Upper lobe of left lung (tissue), 6 donors: ENCODE measurements at places on chromosomes 11 and 22. TPM values are rescaled to one million over a fixed set of nuclear protein-coding genes. Genes with fewer than 3 reads are reported as not detected.
A peak's percentile ranks its signal among the peaks of the same experiment; 100 is the strongest.

- no peak for DNase-seq
Measured at GRCh38 chr11:69295079-69295994, 1.4 kb downstream of the MYEOV start.

- peak; percentile 17 for DNase-seq
Measured at GRCh38 chr22:49760630-49761571, 66.8 kb downstream of the BRD1 start.

- DNase-seq = no peak
Measured at GRCh38 chr11:72789493-72790131, 4.2 kb downstream of the STARD10 start.

- no peak for DNase-seq
Measured at GRCh38 chr11:122721964-122722266, 66.4 kb downstream of the UBASH3B start.

Gene ADM2
- total RNA-seq = 0.33 TPM

DNA sequence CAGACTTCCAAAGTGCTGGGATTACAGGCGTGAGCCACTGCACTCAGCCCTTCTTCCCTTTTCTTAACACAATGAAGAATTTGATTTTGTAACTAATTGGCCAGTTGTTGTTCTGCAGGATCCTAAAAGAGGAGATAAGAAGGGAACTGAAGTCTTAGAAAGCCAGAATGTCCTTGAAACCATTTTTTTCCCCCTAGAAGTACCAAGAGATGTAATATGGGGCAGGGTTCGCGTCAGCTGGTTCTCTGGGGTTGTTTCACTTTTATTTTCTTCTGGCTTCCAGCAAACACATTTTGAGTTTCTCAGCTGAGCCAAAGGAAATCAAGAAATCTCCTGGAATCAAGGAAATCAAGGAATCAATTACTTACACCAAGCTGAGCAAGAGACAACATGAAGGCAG is 7.6 kb upstream of the NUCB2 start:
- DNase-seq = no peak

Gene ADAMTS15
- total RNA-seq = 6.7 TPM

DNA sequence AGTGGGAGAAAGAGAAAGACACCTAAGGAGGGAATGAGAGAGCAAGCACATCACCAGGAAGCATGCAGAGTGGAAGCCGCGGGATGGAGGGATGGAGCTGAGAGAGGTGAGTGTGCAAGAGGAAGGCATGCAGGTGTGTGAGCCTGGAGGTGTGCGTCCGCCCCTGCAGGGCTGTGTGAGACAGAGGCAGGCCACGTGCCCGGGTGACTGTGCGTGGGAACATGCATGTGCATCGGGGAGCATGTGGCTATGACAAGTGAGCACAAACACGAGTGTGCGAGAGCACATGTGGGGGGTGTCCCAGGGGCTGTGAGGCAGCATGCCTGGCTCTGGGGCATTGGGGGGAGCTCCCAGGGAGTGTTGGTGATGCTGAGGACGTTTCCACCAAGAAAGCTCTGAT is 29.9 kb downstream of the PTPN5 start:
- no peak for DNase-seq

GRCh38 chr11:93289782-93290463 is 40.6 kb upstream of the DEUP1 start:
- no peak for DNase-seq

DNA sequence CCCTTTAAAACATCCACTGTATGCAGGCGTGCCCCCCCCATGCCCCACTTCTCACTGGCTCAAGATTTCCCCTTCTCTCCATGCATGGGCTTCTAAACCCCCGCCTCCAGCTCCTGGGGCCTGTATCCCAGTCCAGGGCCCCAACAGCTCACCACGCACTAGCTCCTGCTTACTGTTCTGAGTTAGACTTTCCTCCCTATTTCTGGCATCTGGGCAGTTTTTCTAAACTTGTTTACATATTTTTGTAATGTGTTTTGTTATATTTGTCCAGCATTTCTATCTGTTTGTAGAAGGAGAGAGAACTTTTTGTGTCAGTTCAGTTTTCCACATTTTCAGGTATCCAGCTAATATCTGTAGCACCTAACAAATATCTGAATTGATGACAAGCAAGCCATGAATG is 178.5 kb downstream of the SPON1 start:
- no peak for DNase-seq

DNA sequence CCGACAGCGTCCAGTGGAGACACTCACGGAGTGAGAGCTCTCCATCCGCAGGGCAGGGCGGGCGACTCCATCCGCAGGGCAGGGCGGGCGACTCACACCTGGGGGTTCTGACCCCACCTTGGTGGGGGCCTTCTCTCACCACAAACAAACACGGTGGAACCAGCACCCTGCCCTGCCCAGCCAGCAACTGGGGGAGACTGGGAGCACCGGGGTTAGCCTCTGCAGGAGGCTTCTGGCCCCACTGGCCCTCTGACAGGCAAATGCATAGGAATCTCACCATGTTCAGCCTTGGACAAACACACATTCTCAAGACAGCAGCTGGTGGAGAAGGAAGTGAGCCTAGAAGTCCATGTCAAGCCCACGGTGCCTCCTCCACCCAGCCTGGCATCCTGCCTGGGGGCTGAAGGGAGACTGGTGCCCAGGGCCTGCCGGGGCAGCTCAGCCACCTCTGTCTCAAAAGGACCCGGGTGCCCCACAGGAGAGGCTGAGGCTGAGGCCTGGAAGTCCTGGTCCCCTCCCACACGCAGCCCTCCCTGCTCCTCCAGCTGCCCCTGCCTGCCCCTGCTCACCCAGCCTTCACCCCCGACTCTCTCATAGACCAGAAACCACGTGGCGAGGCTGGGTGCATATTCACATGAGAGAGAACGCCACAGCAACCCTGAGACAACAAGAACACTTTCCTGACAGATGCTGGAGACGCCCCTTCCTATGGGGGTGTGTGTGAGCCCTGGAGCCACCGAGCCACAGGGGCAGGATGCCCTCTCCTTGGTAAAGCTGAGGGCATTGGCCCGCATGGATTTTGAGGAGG is 98.4 kb upstream of the B3GAT1 start:
- peak; percentile 14 for DNase-seq

DNA sequence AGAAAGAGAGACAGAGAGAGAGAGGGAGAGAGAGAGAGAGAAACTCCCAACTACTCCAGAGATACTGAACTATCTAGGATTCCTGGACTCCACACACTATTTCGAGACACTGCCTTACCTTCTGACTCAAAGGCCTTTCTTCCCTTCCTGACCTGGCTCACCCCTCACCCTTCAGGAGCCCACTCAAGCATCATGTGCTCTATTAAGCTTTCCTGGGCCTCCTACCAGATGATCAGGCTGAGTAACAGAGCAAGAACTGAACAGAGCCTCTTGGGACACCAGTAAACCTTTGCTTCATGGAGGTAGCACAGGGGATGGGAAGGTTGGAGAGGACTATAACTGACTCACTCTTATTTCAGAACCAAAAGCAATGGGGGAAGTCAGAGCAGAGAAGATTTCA is 31.4 kb downstream of the PLEKHA7 start:
- no peak for DNase-seq

GRCh38 chr11:86117001-86117711 is 48.3 kb upstream of the PICALM start:
- DNase-seq = no peak

Gene APOBEC3H
- 4.2 TPM for total RNA-seq

- DNase-seq = no peak
Measured at GRCh38 chr11:74282914-74283371, 28.5 kb downstream of the P4HA3 start.

DNA sequence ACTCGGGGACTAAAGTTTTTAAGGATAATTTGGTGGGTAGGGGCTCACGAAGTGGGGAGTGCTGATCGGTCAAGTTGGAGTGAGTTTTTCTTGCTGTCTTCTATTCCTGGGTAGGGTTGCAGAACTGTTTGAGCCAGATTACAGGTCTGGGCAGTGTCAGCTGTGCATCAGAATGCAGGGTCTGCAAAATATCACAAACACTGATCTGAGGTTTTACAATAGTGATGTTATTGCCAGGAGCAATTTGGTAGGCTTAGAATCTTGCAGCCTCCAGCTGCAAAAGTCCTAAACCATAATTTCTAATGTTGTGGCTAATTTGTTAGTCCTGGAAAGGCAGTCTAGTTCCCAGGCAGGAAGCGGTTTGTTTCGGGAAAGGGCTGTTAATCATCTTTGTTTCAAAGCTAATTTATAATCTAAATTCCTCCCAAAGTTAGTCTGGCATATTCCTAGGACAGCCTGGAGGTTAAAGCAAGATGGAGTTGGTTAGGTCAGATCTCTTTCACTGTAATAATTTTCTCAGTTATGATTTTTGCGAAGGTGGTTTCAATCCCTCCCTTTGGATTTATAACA is 39.7 kb upstream of the CALCA start:
- DNase-seq = no peak

- peak; percentile 73 for DNase-seq
Measured at GRCh38 chr11:66388780-66389386, 17.3 kb upstream of the SLC29A2 start.

Gene OR51E2
- total RNA-seq = not detected

GRCh38 chr22:48819232-48819631 is 1008.4 kb downstream of the BRD1 start:
- DNase-seq = no peak

Gene CCDC73
- 0.20 TPM for total RNA-seq

Gene TOB2
- total RNA-seq = 53.6 TPM

Gene PIH1D2
- total RNA-seq = 2.0 TPM

- no peak for DNase-seq
Measured at GRCh38 chr11:42837994-42838393, 473.8 kb upstream of the API5 start.

DNA sequence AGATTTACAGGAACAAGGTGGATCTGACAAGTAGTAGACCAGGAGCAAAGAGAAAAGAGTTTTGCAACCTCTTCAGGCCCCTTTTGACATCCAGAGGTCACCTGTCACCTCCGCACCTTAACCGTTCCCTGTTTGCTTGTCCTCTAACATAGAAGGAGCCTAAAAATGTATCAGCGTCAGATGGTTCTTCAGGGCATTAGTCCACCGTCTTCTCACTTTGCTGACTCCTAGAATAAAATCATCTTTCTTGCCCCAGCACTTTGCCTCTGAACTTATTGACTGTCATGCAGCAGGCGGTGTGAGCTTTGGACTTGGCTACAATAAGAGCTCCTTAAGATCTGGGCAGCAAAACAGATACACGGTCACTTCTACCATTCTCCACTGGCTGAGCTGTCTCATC is 339.7 kb upstream of the B3GAT1 start:
- no peak for DNase-seq

Gene FXYD6
- 16.2 TPM for total RNA-seq

Gene PATE2
- total RNA-seq = not detected

Gene OR51B4
- total RNA-seq = 0.27 TPM

DNA sequence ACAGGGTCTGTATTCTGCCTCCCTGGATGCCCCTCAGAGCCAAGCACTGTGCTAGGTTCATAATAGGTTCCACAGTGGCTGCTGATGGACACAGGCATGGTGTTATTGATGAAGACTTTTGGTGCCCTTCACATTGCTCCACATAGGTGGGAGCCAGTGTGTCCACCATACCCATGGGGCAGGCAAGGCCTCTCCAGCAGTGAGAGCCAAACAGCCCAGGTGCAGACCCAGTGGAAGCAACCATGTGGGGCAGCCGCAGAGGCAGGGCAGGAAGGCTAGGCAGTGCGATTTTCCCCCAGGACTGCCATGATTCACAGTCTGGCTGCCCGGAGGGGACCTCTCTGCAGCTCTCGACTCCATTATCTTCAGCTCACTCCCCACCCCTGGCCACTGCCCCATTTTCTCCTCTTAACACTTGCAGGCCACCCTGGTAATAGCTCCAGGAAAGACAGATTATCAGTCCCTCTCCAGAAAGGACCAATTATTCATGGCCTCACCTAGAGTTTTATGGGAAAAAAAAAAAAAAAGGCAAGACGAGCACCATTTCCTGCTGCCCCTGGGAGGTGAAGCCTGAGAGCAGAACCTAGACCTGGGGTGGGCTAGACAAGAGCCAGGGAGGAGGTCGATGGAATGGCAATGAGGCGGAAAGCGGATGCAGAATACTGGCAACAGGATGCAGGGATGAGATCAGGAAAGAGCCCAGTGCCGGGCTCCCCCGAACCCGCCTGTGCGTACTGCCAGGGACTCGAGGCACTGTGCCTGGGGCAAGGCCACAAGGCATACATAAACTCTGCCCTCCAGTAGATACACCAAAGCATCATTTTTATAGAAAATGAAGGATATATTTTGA is 343.0 kb upstream of the NCAM1 start:
- DNase-seq = peak; percentile 29

- DNase-seq = no peak
Measured at GRCh38 chr22:41226723-41227655, 13.7 kb downstream of the CHADL start.

- DNase-seq = no peak
Measured at GRCh38 chr11:70476669-70477068, 78.3 kb downstream of the CTTN start.

GRCh38 chr11:28383456-28383855 is 275.3 kb downstream of the METTL15 start:
- DNase-seq = no peak

Gene EFCAB6
- 7.7 TPM for total RNA-seq

GRCh38 chr11:19220903-19221724 is 19.3 kb upstream of the CSRP3 start:
- peak; percentile 76 for DNase-seq

DNA sequence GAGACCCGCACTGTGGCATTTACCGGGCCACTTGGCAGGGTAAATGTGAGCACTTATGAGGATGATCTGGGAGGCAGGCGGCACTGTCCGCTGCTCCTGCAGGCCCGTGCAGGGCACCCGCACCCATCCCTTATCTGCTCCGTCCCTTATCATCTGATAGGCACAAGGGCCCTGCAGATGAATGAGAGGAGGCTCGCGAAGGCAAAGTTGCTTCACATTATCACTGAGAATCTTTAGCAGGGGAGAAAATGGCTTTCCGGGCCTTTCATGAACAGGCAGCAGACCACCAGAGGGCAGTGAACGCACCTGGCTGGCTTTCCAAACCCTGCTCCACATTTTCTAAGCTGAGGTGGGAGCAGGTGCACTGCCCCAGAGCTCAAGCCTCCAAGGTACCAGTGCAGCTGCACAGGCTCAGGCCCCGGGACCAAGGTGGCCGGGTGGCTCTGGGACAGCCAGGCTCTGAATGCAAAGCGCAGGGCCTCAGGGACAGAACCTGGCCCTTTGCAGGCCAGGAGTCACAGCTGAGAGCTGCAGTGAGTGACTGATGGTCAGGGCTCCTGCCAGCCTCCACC is 165.6 kb downstream of the SHANK2 start:
- no peak for DNase-seq

DNA sequence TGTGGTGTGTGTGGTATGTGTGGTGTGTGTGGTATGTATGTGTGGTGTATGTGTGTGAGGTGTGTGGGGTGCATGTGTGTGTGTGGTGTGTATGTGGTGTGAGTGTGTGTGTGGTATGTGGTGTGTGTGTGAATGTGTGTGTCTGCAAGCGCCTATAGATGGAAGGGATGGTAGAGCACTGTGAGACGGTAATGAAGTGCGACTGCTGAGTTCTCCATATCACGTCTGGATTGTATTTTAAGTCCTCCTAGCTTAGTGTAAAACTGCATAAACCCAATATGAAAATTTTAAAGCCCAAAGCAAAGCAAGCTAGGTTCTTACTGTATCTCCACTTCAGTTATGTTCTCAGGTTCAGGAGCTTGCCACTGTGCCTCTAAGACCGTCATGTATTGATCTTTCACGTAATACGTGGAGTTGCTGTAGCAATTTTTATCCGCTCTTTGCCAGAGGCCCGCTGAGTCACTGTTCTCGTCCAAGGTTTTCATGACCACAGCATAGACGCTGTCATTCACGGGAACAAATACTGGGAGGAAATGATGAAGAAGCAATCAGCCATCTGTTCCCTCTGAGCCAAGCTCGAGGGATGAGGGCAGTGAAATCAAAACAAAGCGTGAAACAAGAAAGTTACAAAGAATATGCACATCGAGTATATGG is 5.5 kb downstream of the PLET1 start:
- DNase-seq = no peak
